ENCODE measurements at places on chromosomes 1 and 21.

DNA sequence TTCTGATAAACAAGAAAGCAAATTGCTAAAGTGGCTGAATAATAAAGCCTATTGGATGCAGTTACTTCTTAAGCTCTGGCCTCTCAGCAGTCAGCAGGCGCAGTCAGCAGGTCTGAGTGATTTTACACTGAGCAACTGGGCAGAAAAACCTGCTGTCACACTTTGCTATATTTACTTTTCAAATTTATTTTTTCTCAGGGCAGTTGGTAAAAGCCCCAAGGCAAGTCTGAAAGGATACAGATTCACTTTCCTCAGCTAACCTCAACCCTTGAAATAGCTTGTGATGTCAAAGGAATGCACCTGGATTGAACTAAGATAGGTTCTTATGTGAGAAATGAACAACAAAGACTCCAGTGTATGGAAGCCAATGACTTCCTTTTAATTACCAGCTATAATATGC, 34.0 kb downstream of the ATP5PF start:
- DNase-seq, result no peak

- DNase-seq, result no peak
Measured at GRCh38 chr1:116910379-116911187, 867 bp downstream of the PTGFRN start.

DNA sequence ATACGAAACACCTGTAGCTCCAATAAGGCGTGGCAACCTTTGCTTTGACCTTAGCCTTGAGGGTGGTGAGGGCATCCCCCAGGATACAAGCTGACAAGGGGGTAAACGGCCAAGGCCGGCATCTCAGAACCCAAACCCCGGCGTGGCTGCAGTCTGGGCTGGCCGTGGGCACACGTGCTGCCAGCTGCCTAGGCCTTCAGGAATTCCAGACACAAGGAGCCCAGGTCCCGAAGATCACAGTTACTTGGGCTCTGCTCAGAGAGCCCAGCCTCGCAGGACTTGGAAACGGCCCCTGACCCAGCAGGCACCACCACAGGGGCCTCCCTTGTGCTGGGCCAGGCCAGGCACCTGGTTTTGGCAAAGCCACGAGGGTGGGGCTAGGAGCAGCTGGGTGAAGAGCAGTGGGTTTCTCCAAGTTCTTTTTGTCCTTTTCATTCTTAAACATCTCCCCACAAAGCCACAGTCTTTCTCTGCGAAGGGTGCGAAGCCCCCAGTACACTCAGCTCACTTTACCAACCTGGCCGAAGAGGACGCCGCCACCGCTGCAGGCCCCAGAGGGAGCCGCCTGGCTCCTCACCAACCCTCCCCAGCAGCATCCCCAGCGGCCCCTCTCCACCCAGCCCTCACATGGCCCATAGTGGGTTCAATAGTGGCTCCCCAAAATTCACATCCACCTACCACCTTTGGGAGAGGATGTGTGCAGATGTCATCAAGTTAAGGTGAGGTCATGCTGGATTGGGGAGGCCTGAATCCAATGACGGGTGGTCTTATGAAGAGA, 26.8 kb downstream of the PRDM15 start:
- no peak for DNase-seq

- DNase-seq, result no peak
Measured at GRCh38 chr1:37305841-37306240, 168.5 kb upstream of the ZC3H12A start.

- DNase-seq, result no peak
Measured at GRCh38 chr1:61343734-61344420, 261.5 kb downstream of the NFIA start.

DNA sequence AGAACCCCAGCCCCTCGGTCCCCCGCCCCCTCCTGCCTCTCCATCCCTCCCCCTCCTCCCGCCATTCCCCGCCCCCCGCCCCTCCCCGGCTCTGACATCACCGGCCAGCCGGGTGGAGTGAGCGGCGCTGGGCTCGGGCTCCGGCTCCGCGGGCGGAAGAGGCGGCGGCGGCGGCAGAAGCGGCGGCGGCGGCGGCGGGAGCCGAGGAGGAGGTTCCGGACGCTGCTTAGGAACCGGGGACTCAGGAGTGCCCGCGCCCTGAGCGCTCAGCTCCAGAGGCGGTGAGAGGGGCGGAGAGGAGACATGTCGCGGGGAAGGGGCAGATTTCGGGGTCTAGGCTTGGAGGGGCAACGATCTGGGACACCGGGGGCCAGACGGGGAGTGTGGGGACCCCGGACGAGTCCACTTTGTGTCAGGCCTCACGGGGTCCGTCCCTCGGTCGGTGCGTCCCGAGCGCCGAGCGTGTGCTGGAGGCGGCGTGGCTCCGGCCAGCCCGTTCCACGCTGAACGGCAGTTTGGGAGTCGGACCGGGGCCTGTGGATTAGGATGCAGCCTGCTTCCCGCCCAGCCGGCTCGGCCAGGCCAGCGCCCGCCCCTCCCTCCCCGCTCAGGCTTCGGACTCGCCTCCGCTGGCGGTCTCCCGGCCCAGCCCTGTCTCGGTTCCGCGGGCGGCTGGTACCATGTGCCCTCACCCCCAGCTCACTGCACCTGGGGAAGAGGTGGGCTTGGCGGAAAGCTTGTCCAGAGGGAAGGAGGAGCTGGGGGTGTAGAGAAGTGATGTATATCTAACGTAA, at the start of gene PEA15:
PEA15 (plus strand) TSS at position 143 of the 794 bp plus-strand sequence. CDS start 6,161 bp downstream, outside the sequence.
- peak; percentile 31 for DNase-seq

GRCh38 chr1:996851-997712, 2.8 kb downstream of the HES4 start:
- no peak for DNase-seq

- no peak for DNase-seq
Measured at GRCh38 chr1:192565946-192566345, 9.6 kb upstream of the RGS1 start.

GRCh38 chr1:12296623-12297022, 66.8 kb downstream of the VPS13D start:
- no peak for DNase-seq

- no peak for DNase-seq
Measured at GRCh38 chr1:225670356-225670755, 17.4 kb upstream of the ENAH start.

DNA sequence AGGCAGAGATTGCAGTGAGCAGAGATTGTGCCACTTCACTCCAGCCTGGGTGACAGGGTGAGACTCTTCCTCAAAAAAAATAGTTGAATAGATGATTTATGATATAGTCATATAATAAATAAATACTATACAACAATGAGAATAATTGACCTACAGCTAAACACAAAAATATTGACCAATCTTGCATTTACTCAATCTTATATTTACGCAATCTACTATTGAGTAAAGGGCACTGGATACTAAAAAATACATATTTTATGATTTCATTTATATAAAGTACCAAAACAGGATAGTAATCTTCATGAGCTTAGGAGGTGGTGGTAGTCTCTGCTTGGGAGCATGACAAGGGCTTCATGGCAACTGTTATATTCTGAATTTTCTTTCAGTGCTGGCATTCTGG, 19.1 kb upstream of the GBP3 start:
- DNase-seq, result no peak

- no peak for DNase-seq
Measured at GRCh38 chr1:6538956-6539355, 15.4 kb downstream of the NOL9 start.

- no peak for DNase-seq
Measured at GRCh38 chr1:51072651-51073050, 29.4 kb upstream of the C1orf185 start.

DNA sequence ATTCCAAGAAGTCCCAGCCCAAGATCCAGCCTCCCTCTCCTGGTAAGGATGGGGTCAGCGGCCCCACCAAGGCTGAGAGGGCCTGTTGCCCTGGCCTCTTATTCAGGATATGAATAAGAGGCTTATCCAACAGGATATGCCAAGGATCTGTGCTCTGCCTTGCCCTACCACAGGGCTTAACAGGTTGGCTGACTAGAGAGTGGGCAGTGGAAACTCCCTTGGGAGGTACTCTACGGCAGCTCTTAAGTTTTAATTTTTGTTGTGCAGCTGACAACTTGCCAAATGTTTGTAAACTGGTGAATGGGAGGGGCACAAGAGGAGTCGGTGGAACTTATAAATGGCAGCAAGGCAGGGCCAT, 16.5 kb upstream of the PIGV start:
- DNase-seq, result no peak

DNA sequence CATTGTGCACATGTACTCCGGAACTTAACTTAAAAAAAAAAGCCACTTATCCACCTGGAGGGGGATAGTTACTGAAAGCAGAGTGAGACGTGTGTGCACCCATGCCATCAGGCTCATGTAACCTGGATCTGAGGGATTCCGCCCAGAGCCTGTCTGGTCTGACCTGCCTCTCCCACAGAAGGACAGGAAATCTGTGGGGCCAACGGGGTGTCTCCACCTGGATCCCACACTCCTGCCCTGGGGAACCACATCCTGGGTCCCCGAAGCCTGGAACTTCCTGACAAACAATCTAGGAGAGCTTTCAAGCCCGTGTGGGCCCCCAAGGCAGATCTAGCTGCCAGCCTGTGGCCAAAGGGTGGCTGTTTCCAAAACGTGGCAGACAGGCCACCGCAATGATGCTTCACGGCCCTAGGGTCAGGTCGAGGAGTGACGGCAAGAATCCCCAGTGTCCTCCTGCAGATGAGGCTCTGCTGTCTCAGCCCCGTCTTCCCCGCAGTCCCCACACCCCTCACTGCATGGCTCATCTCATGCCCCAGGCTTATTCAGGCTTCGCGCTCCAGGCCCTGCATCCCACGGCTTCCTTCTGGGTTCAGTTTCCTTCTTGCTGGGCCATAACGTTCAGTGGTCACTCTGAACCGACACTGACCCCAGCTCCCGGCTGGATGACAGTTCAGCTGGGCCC, 21.0 kb upstream of the PCBP3 start:
- DNase-seq, result no peak

- no peak for DNase-seq
Measured at GRCh38 chr1:21922090-21923013, 14.8 kb downstream of the HSPG2 start.
